ENCODE measurements at places on chromosomes 12 and 14.

- peak; percentile 82 for DNase-seq
Measured at GRCh38 chr14:34223373-34224148, 238.5 kb downstream of the SPTSSA start.

DNA sequence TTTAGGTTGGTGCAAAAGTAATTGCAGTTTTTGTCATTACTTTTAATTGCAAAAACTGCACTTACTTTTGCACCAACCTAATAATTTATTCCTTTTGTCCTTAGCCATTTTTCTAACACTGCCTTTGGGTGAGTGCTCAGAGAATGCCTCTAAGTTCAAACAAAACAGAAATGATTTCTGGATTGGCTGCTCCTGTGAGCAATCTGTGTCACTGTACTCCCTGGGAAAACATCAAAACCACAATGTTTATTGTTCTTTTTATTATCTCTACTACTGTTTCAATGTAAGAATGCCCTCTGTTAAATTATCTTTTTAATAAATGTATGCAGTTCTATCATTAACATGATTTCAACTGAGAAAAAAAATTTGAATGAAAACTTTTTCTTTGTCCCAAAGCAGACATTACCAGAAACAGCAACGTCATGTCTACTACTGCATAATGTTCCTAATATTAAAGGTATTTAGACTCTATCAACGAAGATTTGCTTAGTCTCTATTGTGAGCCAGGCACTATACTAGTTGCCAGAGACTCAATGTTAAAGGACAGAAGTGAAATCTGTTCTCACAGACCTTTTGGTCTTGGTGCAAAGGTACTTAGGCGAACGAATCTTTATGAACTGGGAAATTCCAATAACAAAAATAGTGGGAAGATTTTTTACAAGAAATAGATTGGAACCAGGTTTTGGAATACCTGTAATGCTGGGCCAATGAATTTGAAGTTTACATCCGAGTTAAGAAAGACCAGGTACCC lies 6.2 kb downstream of the SLC41A2 start:
- peak; percentile 26 for DNase-seq

DNA sequence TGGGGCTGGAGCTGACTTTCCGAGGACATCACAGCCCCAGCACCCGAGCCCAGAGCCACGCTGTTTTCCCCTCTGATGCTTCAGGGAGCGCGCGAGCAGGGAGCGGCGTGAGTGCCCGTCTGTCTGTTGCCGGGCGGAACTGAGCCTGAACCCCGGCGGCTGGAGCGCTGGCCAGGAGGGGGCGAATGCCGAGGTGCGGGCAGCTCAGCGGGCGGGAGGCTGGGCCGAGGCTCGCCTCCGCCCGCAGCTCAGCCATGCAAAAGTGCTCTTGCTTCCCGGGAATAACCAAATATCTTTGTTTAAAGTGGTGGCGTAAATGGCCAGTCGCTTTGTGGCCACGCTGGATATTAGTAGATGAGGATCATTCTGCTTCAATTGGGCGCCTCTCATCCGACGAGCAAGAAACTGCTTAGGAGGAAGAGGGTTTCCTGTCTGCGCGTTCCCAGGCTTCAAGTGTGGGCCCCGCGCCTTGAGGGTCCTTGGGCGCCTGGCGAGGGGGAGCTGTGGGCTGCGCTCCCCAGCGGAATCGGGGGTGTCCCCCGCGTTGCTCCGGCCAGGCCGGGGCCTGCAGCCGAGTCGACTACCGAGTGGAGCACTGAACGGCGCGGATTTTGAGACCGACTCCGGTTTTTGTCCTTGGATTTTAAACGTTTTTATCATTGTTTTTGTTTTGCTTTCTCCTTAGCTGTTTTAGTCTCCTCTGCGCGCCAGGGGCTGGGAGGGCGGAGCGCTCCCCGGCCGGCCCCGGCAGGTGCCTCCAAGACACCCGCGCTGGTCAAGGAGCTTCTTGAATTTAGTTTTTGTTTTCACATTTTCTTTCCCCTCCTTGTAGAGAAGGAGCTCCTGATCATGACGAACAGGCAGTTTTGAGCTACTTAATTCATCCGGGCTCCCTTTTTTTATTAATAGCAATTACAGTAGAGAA lies 831 bp upstream of the NKX2-1 start:
- peak; percentile 14 for DNase-seq

DNA sequence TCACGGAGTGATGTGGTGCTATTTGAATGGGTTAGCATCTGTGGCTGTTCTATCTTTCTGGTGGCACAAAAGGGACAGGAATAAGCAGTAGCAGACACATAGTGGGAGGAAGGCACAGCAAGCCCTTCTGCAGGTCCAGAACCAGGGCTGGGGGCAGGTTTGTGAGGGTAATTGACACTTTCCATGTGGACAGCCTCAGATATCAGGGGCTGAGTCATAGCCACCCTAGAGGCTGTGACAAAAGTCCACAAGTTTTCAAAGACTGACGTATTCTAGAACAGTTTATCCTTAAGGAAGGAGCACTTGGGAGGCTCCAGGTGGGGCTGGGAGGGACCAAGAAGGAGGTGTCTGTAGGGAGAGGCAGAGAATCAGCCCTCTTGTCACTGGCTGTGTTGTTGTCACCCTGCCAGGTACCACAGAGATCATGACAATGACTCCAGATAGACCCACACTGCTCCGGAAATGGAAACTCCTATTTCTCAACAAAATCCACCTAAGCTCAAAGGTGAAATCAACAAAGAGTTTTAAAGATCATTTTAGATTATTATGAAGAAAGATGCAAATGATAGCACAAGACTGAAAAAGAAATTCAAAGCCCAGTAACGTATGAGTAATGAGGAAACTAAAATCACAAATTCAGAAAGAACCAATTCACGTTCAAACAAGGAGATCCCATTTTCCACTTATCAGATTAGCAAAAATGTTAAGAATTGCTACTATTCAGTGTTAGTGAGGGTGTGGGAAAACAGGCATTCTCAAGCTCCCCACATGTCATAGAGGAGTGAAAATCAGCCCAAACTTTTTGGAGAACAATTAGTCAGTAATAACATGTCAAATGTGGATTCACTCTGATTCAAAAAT lies 48.3 kb downstream of the NFKBIA start:
- DNase-seq: peak; percentile 59

GRCh38 chr12:52222692-52223091 lies 10.4 kb upstream of the KRT7 start:
- DNase-seq: no peak

DNA sequence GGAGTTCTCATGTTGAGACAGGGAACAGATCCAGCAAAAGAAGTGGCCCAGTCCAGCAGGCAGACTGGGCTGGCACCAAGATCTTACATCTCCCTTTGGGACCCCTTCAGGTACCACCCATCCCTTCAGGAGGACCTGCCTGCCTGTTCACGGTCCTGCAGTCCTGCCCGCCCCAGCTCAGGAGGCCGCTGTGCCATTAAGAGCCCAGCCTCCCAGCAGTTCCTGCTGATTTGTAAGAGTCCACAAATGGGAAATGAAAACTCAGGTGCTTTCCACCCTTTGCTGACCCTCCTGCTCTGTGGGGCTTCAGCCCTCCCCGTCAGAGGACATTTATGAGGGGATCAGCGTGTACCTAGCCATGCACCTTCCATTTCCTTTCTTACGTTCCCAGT lies 39.5 kb downstream of the C14orf132 start:
- no peak for DNase-seq

DNA sequence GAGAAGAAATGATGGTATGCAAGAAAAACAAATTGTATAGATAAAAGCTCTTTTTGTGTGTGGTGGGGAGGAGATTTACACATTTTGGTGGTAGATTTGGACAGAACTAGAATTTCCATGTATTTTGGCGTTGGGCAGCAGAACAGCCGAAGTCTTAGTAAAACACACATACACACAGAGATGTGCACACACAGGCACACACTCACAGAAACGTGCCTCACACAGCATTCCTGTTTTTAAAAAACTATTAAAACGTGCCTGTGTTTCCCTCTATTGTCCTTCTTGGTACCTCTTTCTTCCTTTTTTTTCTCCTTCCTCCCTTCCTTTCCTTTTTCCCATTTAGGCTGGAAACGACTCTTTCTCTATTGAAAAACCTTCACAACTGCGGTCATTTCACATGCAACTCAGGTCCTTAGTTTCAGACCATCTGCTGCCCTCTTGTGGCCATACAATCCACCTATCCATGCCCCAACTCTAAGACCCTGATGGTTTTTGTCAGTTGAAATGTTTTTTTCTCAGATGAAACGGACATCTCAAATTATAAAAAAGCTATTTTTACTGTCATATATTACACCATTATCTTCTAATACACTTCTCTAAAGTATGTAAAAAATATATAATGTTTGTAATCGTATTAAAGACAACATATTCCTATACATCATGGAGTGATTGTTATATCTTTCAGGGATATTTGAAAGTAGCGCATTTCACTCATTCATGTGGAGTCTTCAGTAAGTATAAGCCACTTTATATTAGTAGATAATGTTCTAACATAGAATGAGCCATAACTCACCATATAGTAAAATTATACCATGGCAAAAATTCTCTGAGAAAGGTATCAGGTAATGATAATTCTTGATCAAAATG lies 386.7 kb upstream of the NOVA1 start:
- peak; percentile 26 for DNase-seq

DNA sequence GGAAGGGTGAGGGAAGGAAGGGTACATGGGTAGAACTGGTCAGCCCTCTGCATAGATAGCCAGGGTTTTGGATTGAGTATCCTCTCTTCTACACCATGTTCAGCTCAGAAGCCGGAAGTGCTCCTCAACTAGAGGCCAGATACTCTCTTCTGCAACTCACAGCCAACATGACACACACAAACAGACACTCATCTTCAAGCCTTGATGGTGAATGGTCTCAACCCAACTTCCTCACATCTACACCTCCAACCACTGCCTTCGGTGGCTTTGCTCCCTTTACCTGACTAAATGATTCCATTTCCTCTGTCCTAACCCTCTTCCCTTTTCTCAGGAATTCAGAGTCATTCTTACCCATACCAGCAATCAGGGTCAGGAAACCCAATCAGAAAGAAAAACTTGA lies 7.6 kb upstream of the FKBP11 start:
- DNase-seq: no peak

GRCh38 chr12:103833095-103833775 lies 7.8 kb downstream of the NT5DC3 start:
- no peak for DNase-seq

- DNase-seq: no peak
Measured at GRCh38 chr12:66055837-66056319, 74.7 kb downstream of the LLPH start.

- no peak for DNase-seq
Measured at GRCh38 chr12:2417481-2418160, 364.8 kb downstream of the CACNA1C start.

GRCh38 chr12:103908877-103909276 lies 21.3 kb upstream of the HSP90B1 start:
- DNase-seq: no peak

- no peak for DNase-seq
Measured at GRCh38 chr12:50655374-50655921, 108.5 kb upstream of the ATF1 start.

DNA sequence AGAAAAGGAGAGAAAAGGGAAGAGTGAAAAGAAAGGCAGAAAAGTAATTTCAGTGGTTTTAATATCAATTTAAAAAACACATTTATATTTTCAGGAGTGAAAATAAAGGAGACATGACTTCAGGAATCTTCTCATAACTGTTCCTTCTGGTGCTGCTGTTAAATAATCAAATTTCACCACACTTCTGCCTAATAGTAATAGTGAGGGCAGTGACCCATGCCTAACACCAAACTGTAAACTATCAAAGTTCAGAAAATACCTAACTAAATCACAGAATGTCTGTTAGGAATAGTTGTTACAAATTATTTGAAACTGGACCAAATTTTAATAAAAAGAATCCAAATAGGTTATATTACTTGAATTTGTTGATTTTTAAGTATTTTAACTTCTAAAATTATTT lies 169.4 kb downstream of the RPL10L start:
- no peak for DNase-seq

DNA sequence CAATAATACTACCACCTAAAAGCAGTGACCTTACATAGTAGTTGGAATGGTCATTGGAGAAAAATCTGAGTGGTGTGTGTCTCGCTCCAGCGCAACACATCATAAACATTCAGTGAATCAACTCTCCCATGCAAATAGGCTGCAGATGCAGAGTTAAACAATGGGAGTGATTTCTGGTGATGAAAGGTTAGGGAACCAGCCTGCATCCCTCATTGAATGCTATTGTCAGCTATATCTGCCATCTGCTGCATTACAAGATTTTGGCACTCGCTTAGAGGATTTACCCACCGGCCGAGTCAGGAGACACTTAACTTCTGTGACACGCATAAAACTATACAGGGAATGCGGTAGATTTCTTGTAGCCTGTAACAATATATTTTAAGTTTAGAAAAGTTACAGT lies 900.9 kb downstream of the FLRT2 start:
- no peak for DNase-seq

GRCh38 chr14:93688820-93689219 lies 99.5 kb downstream of the PRIMA1 start:
- no peak for DNase-seq

DNA sequence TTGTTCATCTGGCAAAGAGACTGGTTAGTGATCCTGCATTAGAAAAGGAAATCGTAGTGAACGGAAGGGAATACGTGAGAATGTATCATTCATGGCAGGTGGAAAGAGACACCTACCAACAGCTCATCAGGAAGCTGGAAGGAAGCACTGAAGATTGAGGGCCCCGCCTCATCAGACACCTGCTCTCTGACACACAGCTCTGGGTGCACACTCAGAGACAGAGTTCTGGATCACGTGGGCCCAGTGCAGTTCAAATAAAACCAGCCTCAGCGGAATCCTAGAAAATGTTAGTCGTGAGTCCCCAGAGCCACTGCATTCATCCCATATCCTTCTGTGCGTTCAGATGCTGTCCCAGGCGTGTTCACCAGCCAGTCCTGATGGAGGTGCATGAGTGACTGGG lies 129.7 kb downstream of the GLT1D1 start:
- no peak for DNase-seq

DNA sequence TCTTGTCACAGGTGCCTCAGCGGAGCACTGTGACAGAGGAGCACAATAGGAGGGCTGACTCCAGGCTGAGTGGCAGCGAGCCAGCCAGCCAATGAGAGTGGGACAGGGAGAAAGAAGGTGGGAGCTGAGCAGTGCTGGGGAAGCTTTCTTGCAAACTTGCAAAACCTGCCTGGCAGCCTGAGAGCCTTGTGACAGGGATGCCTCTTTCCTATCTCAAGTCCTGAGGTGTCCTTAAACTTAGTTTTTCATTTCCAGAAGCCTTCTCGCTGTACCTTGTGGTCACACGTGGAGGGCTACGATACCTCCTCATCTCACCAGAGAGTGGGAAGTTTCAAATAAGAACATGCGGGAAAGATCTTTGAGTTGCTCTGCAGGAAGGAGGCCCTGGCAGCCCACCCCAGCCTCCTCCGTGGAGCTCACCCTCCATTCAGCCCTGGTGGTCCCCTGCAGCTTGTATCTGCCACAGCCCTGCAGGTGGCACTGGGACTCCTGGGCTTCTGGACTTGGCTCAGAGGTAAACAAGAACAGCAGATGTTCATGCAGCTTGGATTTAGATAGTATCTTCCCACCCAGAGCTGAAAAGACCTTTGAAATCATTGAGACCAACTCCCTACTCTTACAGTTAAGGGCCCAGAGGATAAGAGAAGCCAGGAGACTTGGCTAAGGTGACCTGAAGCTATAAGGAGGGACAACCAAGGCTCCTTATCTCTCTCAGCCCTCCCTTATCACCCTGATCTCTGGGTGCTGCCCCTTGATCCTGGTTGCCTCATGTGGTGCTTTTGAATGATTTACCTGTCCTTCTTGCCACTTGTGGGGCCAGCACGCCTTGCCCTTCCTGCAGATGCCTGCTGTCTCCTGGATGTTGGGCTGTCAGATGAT lies 153.5 kb upstream of the MAX start:
- DNase-seq: no peak

GRCh38 chr14:54355698-54356097 lies 41.1 kb upstream of the CDKN3 start:
- no peak for DNase-seq

Measured in NCI-H226 (cell line).